Placental pericyte (primary cell): ENCODE measurements at places on chromosomes 7 and 10. TPM values are rescaled to one million over a fixed set of nuclear protein-coding genes. Genes with fewer than 3 reads are reported as not detected.

NKX1-2 gene
- total RNA-seq, result not detected in 2 replicates

ZNF862 gene
- total RNA-seq, result 4.3 and 8.1 TPM in 2 replicates

TMEM26 gene
- 1.1 and 6.2 TPM in 2 replicates for total RNA-seq

ADRA2A gene
- 0.14 TPM in 1 of 2 replicates, not detected in the other for total RNA-seq
